Activated CD4-positive, alpha-beta memory T cell treated with anti-CD3 and anti-CD28 coated beads, Interleukin-2, amount 10 ng/mL, durations not matched to agents 7 days and 5 days (primary cell): ENCODE measurements at places on chromosomes 6 and 20.

DNA sequence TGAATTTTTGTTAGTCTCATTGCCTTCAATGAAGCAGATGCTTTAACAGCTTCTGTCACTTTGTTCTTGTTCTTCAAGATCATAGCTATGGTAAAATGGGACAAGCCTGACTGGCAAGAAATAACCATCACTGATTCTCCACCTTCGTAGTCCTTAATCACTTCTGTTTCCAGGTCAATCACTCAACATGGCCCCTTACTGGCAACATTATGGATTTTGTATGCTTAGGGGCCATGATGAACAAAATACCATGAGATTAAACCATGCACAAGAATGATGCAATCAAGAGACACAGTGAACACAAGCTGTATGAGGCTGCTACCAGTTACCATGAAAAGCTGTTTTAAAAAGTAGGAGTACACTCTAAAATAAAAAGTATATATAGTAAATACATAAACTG, 32.8 kb downstream of the ADNP start:
- no peak for DNase-seq

- DNase-seq, result no peak
Observed at GRCh38 chr6:121187200-121187832, 147.0 kb downstream of the TBC1D32 start.

DNA sequence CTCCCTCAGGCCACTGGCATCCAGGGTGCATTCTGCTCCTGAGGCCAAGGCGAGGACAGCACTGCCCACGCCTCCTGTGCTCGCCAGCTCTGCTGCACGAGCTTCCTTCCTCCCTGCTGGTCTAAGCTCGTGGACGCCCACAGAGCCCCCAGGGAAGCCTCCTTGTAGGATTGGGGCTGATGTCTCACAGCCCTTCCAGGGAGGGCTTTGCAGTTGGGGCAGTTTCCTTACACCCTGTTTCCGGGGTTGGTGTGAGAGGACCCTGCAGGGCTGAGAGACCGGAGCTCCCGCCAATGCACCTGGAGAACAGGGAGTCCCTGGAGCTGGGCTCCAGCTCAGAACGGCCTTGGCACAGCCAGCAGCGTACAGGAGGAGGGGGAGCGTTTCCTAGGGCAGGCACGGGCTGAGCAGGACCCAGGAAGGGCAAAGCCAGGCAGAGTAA, 172.4 kb upstream of the PDE10A start:
- no peak for DNase-seq

- no peak for DNase-seq
Observed at GRCh38 chr20:47708140-47708807, 77.0 kb downstream of the SULF2 start.

GRCh38 chr6:69276204-69276603, 520.6 kb downstream of the LMBRD1 start:
- no peak for DNase-seq

GRCh38 chr6:132907914-132908313, 93.5 kb downstream of the RPS12 start:
- DNase-seq, result no peak

DNA sequence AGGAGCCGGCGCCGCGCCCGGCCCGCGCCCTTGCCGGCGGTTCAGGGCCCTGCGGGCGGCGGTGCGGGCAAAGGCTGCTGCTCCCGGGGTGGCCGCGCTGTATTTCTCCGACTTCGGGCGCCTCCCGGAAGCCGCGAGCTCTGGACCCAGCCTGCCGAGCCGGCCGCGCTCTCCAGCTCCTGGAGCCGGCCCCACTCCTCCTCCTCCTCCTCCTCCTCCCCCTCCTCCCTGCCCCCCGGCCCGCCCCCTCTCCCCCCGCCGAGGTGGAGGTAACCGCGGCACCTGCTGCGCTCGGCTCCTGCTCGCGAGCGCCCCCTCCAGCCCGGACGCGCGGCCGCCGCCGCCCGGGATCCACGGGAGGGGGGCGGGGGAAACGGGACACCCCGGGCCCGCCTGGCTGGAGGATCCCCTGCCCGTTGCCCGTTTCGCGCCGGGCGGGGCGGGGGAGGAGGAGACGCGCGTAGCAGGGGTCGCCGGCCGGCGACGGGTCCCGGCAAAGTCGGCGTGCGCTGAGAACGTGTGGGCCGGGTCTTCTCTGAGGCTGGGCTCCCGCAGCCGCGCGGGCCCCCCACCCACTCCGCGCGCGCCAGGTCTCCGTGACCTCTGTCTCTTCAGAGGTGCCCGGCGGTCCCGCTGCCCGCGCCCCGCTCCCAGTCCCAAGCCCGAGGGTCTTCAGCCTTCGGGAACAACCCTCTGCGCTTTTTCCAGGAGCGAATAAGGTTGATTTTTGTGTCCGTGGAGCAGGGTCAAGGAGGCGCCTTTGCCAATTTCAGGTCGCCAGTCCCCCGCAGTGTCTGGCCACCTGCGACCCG, at the start of gene SLC22A23:
SLC22A23 (minus strand) TSS at position 153 of the 812 bp plus-strand sequence. CDS start 491 bp downstream, outside the sequence.
- DNase-seq, result peak; percentile 72

DNA sequence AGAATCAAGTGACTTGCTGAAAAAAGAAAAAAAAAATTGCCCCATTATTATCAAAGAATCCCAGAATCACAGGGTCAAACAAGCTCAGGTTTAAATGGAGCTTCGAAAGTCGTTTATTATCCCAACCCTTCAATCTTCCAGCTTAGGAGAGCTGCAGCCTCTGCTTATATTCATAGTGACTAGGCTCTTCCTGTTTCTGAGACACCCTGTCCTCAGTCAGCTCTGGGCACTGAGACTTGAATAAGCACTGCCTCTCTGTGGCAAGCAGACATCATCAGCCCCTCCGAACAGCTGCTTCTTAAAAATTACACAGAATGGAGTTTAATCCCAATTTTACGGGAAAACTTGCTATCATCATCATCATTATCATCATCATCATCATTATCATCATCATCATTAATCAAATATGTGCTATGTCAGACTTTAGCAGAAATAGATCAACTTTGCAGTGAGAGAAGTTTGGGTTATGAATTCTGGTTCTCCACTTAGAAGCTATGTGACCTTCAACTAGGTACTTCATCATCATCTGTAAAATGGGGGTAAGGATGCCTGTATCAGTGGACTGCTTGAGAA, 614.0 kb upstream of the SYNCRIP start:
- DNase-seq, result no peak

DNA sequence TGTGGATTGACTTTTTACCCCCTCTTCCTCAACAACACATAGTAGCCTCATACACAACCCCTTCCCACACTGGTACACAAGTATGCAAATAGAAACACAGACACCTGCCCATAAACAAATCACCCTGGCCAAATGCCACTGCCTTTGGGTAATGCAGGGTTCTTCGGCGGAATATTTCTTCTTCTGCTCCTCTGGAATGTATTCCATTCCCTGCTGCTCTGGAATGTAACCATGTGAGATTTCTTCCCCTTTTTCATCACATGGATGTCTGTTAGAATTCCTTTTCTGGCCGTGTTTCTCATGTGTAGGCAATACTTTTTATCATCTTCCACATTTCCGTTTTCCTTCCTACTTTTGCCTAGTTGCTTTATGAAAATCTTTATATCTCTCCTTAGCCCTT, 76.1 kb upstream of the TPD52L1 start:
- no peak for DNase-seq

GRCh38 chr6:39617026-39617425, 108.2 kb downstream of the KIF6 start:
- DNase-seq, result no peak

GRCh38 chr6:44935693-44936300, 392.3 kb upstream of the RUNX2 start:
- DNase-seq, result no peak

- no peak for DNase-seq
Observed at GRCh38 chr6:41656002-41656691, 17.9 kb downstream of the MDFI start.

- no peak for DNase-seq
Observed at GRCh38 chr6:88683734-88684133, 279.7 kb downstream of the RNGTT start.

DNA sequence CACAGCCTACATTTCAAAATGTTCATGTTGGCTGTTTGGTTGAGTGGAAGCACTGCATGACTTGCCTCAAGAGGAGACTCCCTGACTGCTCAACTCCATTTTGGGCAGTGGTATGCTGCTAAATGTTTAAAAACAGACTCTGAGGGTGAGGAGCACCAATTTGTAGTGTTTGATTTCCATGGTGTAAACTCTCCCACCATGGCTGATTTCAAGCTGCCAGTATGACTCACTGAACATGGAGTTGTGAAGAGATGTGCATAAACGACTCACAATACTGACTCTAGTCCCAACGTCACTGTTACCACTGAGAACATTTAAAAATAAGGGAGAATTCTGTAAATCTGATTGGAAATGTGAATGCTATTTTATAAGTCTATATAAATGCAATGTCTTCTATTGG, 70.4 kb downstream of the BACH2 start:
- no peak for DNase-seq

GRCh38 chr20:53038299-53038698, 66.1 kb downstream of the TSHZ2 start:
- DNase-seq, result no peak

GRCh38 chr6:31958412-31958740, 395 bp downstream of the NELFE start:
- no peak for DNase-seq

DNA sequence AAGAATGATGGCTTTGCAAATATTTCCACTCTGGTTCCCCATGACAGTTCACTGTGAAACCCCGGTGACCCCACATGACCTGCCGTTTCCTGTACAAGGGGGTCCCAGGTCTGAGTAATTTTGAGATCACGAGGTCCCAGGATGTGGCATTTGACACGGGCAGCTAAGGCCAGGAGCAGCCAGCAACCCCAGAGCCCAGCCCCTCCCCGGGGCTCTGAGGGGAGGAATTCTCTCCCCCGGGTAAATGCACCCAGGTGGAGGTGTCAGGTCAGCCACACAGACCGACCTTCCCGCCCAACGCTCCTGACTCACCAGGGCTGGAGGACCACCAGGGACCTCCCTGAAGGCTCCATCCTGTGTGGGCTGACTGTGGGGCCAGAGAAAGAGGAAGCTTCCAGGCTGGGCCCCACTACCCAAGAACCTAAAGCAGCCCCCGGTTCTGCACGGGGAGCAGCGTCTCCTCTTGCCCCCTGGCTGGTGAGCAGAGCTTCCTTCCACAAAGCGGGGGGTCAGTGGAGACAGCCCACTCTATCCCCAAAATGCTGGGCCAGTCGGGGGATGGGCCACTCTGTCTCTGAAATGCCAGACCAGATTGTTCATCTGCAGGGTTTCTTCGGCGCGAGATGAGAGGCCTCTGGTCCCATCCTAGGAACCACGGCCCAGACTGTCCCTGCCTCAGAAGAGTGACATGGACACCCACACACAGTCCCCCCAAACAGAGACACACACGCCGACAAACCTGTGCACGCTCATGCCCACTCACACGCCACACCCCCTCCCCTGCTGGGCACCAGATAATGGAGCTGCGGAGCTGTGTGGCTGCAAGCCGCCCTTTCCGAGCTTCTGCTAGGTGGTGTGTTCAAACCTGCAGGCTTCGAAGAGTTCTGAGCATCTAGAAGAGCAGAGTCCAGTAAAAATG, 23.4 kb upstream of the SLCO4A1 start:
- DNase-seq, result peak; percentile 80

GRCh38 chr20:47262365-47263013, 94.0 kb downstream of the ZMYND8 start:
- DNase-seq, result no peak

- DNase-seq, result peak; percentile 55
Observed at GRCh38 chr20:57397693-57398108, 6.5 kb downstream of the RBM38 start.

- no peak for DNase-seq
Observed at GRCh38 chr20:34627458-34627857, 49.4 kb downstream of the PIGU start.

GRCh38 chr6:107784669-107785068, 39.4 kb downstream of the SCML4 start:
- DNase-seq, result no peak

DNA sequence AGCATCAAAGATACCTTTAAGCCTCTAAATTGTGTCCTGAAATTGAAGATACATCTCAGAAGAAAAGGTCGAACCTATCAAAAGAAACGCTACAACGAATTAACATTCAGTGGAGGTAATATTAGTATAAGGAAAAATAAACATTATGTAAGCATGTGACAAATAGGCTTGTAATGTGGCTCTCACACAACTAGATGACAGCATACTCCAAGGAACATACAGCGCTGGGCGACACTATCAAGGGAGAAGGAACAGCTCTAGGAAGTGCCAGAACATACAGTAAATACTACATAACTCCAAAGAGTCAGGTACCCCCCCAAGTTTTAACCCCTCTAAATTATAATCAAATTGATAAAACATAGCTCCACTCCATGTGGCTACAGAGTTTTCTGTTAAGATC, 103.5 kb downstream of the LAMP5 start:
- DNase-seq, result no peak

DNA sequence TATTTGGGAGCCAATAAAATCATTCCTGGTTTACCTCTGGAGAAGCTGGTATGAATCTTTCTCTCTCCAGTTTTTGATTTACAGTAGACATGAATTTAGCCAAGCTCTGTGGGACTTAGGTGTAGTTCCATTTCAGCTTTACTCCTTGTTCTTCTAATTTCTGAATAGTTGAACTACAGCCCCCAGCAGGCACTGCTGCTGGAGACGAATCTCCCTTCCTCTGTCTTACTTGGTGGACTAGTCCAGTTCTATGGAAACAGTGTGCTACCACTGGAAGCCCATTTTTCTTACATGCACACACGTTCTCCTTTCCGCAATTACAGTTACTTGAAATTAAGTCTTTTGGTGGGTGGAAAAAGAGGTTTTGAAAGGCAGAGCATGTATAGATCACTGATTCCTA, 42.3 kb downstream of the RALGAPB start:
- DNase-seq, result no peak

- DNase-seq, result no peak
Observed at GRCh38 chr20:58012731-58013510, 215.5 kb downstream of the ANKRD60 start.

GRCh38 chr20:5504061-5504739, 187.4 kb upstream of the PROKR2 start:
- no peak for DNase-seq

DNA sequence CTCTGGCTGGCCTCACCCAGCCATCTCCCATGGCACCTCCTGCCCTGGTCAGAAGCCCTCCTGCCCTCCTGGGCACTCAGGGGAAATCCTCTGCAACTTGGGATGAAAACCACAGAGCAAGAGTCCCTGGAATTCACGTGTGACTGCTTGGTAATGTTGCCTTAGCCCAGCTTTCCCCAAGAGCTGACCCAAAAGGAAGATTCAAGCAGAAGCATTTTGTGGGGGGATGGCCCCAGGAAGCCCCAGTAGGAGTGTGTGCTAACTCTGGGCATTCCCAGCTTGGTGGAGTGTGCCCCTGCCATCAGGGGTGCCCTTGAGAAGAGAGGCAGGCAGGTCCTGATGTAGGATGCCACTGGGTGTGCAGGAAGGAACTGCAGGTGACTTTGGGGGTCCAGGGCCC, 35.5 kb downstream of the SNX5 start:
- no peak for DNase-seq

GRCh38 chr6:27868311-27868710, 43.9 kb downstream of the OR2B2 start:
- DNase-seq, result no peak

GRCh38 chr6:170042596-170043118, 248.2 kb downstream of the DLL1 start:
- DNase-seq, result no peak

- no peak for DNase-seq
Observed at GRCh38 chr20:64159711-64160110, 4.5 kb upstream of the MYT1 start.
